Hematopoietic multipotent progenitor cell treated with erythropoietin and hydrocortisone succinate and interleukin-3 and kit ligand, for 15 days (in vitro differentiated cells): ENCODE measurements at places on chromosomes 2 and 18.
A peak's percentile ranks its signal among the peaks of the same experiment; 100 is the strongest.

DNA sequence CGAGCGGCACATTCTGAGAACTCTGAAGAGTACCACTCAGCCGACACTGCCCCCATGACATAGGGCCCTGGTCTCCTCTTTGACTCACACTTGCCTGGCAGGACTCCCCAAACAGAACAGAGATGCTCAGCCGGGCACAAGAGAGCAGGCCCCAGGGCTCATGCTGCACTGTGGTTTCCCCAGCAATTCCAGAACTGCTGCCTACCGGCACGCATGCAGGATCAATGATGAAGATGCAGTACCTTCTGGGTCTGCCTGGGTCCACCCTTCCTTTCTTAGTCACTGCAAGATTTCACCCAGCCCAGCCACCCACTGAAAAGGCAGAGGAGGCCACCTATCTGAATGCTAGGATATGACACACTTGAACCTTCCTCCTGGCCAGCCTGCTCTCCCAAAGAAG lies 49.4 kb downstream of the BCL11A start:
- peak; percentile 71 for DNase-seq

GRCh38 chr2:119063177-119063576 lies 95.4 kb downstream of the C1QL2 start:
- DNase-seq: no peak

GRCh38 chr2:102439065-102439695 lies 16.2 kb downstream of the IL18RAP start:
- no peak for DNase-seq

DNA sequence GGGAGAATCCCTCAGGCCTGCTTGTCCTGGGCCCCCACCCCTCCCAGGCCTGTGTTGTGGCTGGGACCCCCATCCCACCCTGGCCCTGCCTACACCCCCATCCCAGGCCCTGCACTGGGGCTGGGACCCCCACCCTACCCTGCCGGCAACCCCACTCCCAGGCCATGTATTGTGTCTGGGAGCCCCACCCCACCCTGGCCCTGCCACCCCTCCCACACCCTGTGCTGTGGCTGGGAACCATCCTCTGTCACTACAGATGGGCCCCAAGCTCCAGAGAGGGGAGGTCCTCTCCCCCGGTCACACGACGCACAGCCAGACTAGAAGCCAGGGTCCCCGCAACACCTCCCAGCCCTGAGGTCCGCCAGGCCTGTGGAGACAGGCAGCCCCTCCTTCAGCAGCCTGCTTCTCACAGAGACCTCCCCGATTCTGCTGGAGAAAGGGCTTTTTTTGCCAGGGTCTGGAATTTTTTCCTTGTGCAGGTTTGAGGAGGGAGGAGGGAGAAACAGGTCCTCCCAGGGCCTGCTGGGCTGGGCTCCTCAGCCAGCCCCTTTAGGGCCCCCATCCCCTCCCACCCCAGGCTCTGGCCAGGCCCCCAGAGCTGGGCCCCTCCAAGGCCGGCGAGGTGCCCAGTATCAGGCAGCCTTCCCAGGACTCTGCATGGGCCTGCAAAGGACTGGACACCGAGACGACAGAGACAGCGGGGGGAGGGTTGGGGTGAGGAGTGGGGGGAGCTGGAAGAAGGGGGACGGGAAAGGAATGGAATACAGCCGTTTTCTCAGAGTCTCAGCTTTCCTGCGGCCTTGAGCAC lies 28.0 kb downstream of the KIF1A start:
- DNase-seq: no peak

- no peak for DNase-seq
Measured at GRCh38 chr2:40219141-40219540, 232.7 kb downstream of the SLC8A1 start.

DNA sequence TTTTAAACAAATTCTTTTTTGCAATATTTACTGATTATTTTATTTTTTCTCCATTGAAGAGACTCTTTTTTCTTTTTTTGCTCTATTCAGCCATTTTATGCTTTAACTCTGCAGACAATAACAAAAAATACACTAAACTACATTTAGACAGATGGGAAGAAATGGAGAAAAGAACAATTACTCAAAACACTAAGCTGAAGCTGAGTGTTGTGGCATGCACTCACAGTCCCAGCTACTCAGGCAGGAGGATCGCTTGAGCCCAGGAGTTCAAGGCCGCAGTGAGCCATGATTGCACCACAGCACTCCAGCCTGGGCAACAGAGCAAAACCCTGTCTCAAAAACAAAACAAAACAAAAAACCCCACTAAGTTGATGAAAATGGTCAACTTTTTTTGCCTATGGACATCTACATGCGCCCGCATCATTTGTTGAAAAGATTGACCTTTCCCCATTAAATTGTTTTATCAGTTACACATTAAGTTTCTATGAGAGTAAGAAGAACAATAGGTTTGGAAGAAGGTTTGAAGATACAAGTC lies 43.0 kb downstream of the E2F6 start:
- no peak for DNase-seq

DNA sequence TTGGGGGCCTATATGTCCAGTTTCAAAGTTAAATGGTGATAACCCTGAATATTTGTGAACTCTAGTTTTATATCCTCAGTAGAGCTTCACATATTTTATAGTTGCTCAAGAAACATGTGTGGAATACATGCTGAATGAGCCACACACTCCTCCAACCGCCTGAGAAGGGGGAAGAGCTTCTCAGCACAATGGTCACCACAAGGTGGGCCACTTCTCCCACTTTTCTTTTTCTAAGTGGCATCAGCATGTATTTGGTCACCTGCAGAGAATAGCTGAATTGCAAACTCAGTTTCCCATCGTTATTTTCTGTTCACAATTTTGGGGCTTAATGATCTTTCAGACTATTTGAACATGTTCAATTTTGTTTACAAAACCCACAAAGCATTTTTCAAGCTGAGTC lies 340.5 kb downstream of the PARD3B start:
- DNase-seq: no peak
